ENCODE measurements at places on chromosomes 11 and 22. TPM values are rescaled to one million over a fixed set of nuclear protein-coding genes. Genes with fewer than 3 reads are reported as not detected.
A peak's percentile ranks its signal among the peaks of the same experiment; 100 is the strongest.

The GGT1 gene
- 63.8 TPM for total RNA-seq

The FAM181B gene
- total RNA-seq, result 0.09 TPM

The ACCS gene
- 19.6 TPM for total RNA-seq

- H3K4me1 ChIP-seq, result peaks cover 60% of the 10 kb centered on the region
- H3K36me3 ChIP-seq, result peaks cover 34% of the 10 kb centered on the region
- no peaks in the 10 kb centered on the region for H3K27me3 ChIP-seq
- H3K27ac ChIP-seq, result peak overlapping the region; percentile 58
- peak overlapping the region; percentile 8 for H3K4me3 ChIP-seq
These were observed 44.4 kb downstream of the CYTH4 start for GRCh38 chr22:37326726-37327125.

DNA sequence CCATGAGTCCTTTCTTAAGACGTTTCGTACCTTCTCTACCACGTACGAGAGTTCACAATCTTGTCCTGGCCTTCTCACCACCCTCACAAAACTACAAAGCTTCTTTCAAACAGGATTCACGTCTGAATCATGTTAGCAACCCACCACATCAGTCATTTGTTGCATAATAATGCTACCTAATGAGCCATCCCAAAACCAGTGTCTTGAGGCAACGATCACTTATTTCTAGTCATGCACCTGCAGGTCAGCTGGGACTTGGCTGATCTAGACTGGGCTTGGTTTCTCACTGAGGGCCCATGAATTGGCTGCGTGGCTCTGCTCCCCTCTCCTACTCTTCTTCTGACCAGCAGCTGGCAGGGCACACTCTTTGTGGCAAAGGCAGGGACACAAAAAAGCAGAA lies 28.3 kb downstream of the LARGE1 start:
- no peaks in the 10 kb centered on the region for H3K36me3 ChIP-seq
- no peak for DNase-seq
- H3K27ac ChIP-seq, result no peak overlapping the region
- H3K27me3 ChIP-seq, result no peaks in the 10 kb centered on the region
- H3K4me3 ChIP-seq, result no peak overlapping the region

DNA sequence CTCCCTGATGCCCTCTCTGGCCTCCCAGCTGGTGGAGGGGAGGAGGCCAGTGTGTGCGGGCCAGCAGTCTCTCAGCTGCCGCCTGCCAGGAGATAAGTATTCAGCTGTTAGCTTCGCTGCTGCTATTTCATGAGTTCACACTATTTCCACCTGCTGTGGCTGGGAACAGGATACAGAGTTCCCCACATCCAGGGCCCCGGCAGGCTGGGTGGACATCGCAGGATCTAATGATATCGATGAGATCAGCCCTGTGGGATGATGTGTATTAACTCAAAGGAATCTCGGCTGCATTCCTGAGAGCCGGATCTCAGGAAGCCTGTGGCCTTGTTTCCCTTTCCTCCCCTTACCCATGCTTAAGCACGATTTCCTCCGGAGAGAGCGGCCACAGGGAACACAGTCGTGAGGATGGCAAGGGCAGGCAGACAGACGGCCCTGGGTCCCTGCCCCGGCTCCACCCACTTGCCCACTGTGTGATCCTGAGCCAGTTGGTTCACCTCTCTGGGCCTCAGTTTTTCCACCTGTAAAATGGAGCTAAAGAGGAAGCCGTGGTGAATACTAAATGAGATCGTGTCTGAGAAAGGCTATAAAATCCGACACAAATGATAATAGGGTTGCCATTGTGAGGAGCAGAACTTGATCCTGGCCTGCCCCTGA lies 6.5 kb upstream of the PVALB start:
- H3K27me3 ChIP-seq, result peaks cover 89% of the 10 kb centered on the region
- no peak overlapping the region for H3K4me3 ChIP-seq
- DNase-seq, result no peak
- no peaks in the 10 kb centered on the region for H3K4me1 ChIP-seq
- H3K27ac ChIP-seq, result no peak overlapping the region

DNA sequence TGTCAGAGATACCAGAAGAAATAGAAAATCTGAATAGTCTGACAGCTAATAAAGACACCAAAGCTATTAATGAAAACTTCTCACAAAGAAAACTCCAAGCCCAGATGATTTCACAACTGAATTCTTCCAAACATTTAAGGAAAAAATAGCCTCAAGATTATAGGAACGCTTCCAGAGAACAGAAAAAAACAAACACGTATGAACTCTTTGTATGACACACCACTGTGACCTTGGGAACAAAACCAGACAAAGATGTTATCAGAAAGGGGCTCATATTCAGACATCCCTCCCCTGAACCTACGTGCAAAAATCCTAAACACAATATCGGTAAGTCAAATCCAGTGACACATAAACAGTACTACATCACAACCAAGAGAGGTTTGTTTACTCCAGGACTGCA lies 23.5 kb downstream of the CERK start:
- no peaks in the 10 kb centered on the region for H3K4me1 ChIP-seq
- H3K27ac ChIP-seq, result no peak overlapping the region
- no peak overlapping the region for H3K4me3 ChIP-seq
- H3K27me3 ChIP-seq, result no peaks in the 10 kb centered on the region
- peaks cover 17% of the 10 kb centered on the region for H3K36me3 ChIP-seq

GRCh38 chr11:61688365-61689163 lies 8.4 kb downstream of the DAGLA start:
- H3K36me3 ChIP-seq, result no peaks in the 10 kb centered on the region
- no peak for DNase-seq
- no peak overlapping the region for H3K4me3 ChIP-seq
- no peak overlapping the region for H3K27ac ChIP-seq

GRCh38 chr11:120608760-120609211 lies 97.2 kb downstream of the GRIK4 start:
- DNase-seq, result peak; percentile 7
- H3K27me3 ChIP-seq, result peaks cover 44% of the 10 kb centered on the region
- H3K4me3 ChIP-seq, result no peak overlapping the region
- peaks cover 15% of the 10 kb centered on the region for H3K4me1 ChIP-seq

DNA sequence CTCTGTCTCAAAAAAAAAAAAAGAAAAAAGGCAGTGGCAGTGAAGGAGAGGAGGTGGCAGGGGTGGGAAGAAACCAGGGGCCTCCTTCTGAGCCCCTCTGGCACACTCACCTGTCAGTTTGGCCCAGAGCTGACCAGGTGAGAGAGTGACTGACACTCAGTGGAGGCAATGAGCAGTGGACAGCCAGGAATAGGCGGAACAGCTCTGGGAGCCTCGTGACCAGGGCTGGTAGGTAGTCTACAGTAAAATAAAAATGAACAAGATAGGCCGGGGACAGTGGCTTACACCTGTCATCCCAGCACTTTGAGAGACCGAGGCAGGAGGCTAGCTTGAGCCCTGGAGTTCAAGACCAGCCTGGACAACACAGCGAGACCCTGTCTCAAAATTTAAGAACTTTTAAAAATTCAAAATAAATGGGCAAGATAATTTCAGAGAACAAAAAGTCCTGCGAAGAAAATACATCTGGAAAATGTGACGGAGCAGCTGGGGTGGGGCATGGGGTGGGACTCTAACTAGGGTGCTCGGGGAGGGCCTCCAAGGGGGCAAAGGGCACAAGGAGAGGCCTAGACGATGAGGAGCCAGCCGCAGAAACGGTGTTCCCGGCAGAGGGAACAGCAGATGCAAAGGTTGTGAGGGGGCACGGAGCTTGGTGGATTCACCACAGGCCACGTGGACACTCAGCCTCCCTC lies 3.8 kb upstream of the PDXP start:
- peaks cover 29% of the 10 kb centered on the region for H3K36me3 ChIP-seq
- DNase-seq, result no peak
- H3K27ac ChIP-seq, result no peak overlapping the region

DNA sequence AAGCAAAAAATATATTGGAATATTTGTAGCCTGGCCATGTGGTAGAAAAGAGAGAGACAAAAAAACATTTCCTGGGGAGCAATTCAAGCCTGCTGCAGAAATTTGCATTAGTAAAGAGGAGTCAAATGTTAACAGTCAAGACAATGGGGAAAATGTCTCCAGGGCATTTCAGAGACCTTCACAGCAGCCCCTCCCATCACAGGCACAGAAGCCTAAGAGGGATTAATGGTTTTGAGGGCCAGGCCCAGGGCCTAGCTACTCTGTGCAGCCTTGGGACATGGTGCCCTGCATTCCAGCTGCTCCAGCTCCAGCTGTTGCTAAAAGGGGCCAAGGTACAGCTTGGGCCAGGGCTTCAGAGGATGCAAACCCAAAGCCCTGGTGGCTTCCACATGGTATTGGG lies 46.8 kb downstream of the PGR start:
- no peaks in the 10 kb centered on the region for H3K4me1 ChIP-seq
- DNase-seq, result no peak
- no peak overlapping the region for H3K4me3 ChIP-seq
- H3K27ac ChIP-seq, result no peak overlapping the region

GRCh38 chr11:47056261-47056915 lies 119.8 kb downstream of the CSTPP1 start:
- H3K4me1 ChIP-seq, result no peaks in the 10 kb centered on the region
- H3K27ac ChIP-seq, result no peak overlapping the region
- H3K27me3 ChIP-seq, result no peaks in the 10 kb centered on the region
- H3K4me3 ChIP-seq, result no peak overlapping the region
- no peak for DNase-seq

DNA sequence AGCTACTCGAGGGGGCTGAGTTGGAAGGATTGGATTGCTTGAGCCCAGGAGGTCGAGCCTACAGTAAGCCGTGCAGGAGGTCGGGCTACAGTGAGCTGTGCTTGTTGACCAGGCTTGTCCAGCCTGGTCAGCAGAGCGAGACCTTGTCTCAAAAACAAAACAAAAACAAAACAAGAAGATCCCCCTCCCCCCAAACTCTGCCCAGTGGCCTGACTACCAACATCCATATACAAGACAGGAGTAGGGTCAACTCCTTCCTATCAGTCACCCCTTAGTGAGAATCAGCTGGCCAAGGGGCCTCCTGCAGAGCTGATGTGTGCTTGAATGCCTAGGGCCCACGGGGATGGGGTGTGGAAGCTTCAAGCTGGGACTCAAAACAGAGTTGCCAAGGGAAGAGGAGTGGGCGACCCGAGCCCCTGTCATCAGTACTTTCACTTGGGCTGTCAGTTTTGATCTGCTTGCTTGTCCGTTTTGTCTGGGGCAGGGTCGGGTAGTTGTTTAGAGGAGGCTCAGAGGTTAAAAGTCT lies 942 bp upstream of the TSPAN18 start:
- DNase-seq, result no peak
- H3K27ac ChIP-seq, result no peak overlapping the region
- no peaks in the 10 kb centered on the region for H3K4me1 ChIP-seq
- peak overlapping the region; percentile 5 for H3K4me3 ChIP-seq
- peaks cover 52% of the 10 kb centered on the region for H3K27me3 ChIP-seq
